Upper lobe of left lung (tissue), 6 donors: ENCODE measurements at places on chromosomes 11 and 22.

- DNase-seq, result no peak
Measured at GRCh38 chr11:72112978-72113808, 698 bp upstream of the ANAPC15 start.

GRCh38 chr22:25728071-25728470 is 13.9 kb upstream of the MYO18B start:
- DNase-seq, result no peak

DNA sequence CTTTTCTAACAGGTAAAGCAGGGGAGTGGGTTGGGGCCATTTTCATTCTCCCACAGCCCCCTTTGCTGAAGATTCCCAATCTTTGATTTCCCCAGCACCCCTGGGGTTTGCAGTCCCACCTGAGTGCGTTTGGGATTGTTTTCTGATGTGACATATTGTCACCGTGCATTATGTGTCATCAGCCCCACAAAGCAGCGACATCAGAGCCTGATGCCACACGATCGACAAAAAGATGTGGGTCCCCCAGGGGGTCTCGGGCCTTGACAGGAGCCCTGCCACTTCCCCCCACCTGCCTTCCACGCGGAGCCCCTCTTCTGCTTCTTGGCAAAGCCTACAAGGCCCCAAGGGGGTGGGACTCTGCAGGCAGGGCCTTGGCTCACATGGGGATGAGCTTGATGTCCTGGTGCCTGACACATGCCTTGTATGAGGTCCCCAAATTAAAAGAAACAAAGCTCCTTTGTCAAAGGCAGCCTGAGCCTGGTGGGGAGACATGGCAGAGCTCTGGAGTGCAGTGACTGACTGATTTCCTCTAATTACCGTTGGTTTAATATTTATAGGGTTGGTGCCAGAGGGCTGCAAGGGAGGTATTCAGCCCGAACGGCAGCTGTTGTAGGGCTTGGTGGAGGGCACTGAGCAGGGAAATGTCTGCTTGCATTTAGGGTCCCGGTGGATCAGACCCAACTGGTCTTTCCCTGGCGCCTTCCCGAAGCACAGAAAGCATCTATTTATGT is 149.2 kb downstream of the MIAT start:
- DNase-seq, result no peak

GRCh38 chr11:14618060-14618459 is 25.5 kb upstream of the PDE3B start:
- no peak for DNase-seq

DNA sequence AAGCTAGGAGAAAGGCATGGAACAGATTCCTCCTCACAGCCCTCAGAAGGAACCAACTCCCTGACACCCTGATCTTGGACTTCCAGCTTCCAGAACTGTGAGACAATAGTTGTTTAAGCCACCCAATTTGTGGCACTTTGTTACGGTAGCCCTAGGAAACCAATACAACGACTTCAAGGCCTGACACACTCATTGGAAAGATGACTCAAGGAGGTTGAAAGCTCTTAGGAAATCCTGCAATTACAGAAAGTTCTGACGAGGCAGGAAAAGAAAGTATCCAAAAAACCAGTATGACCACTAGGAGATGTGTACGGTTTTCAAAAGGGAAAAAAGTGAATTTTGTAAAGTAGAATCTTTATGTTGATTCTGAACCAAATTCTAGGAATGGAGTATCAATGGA is 161.4 kb downstream of the SWAP70 start:
- no peak for DNase-seq

- no peak for DNase-seq
Measured at GRCh38 chr11:4211991-4212390, 117.4 kb downstream of the RRM1 start.

DNA sequence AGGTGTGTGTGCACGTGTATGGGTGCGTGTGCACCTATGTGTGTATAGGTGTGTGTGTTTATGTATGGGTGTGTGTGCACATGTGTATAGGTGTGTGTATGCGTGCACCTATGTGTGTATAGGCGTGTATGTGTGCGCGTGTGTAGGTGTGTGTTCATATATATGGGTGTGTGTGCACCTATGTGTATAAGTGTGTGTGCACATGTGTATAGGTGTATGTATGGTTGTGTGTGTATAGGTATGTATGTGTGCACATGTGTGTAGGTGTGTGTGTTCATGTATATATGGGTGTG is 26.9 kb downstream of the KCNQ1 start:
- no peak for DNase-seq

DNA sequence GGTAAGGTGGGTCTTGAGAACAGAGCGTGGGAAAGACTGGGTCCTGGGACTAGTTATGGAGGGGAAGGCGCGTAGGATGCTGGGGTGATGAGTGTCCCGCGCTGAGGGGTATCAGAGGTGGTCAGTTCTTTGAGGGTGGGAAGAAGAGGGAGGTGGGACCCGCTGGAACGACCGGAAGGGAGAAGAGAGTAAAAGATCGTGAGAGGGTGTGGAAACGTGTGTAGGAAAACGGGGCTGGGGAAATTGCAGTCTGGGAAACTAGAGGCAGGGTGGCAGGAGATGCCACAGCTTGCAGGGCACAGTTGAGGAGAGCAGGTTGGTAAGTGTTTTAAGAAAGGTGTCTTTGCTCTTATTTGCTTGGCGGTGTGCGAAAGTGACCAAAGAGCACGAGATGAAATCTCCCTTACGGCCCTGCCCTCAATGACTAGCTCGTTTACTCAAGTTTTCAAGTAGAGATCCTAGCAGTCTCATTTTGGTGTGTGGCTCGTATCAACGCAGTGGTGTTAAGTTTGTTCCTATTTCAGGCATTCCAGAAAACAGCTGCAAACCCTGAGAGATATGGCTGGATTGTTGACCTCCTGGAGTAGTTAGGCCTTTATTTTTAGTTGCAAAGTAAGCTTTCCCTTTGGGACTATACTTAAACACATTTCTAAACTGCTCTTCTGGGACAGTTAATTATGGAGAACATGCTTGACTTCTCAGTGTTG is 615 bp downstream of the STT3A start:
- DNase-seq, result no peak
